ENCODE measurements at places on chromosomes 1 and 21.

DNA sequence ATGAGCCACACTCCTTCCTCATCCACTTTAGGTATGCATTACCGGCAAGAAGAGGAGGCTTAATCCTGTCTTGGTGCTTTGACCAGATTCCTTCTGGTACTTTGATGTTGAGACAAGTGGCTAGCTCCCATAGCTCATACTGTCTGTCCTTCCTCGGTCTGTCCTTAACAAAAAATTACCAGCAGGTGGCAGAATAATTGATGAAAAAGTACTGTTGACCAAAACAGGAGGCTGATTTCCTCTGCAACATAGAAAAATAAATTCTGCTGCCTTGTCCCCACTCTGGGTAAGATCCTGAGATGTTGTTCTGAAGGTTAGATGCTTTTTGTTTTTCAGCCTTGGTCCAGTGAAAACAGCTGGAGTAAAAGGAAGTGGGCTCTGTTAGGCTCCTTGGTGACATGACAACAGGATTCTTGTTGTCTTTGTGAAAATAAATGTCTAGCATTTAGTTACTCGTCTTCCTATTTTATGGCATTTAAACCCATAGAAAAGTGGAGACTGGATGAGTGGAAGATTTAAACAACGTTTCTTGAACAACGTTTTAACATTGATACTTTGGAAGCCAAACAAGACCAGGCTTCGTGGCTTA, 11.2 kb upstream of the HJV start:
- DNase-seq = peak; percentile 71

DNA sequence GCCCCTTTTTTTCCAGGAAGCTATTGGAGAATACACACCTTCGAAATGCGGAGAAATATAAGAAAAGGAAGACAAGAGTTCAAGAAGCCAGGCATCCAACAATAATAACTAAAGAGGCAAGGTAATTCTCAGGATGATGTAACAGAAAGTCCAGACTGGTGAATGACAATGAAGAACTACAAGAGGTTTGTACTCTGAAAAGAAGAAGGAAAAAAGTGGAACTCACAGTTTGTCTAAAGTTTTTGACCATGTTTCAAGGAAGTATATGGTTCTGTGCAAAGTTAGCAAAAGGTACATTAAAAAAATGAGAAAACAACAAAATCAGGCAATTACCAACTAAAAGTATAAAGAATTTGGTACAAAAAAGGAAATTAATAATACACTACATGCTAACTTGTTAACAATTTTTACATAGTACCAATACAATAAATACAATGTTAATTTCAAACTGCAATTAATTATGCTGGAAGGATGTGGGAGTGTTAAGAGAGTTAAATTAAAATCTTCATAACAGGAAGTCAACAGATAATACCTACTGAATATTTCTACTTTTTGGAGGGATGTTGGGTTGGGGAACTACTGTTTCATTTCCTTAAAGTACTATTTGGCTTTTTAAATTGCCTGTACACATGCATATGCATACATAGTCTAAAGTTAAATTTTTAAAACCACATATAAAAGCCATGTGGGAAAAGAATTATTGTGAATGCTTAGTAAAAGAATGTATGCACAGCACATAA, 12.9 kb upstream of the CD55 start:
- DNase-seq = no peak

DNA sequence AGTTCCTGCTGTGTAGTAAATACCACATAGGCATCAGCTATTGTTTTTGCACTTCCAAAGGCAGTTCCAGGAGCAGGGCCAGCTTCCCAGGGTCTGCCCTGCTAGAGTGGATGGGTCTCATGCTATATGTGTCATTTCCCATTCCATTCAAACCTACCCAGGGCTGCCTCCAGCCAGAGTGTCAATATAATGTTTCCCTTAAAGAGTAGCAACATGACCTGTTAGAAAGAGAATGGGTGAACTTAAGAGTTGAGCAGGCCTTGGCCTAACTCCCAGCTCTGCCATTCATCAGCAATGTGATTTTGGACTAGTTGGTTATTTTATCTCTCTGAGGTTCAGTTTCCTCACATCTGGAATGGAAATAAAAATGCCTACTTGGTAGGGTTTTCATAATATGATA, 44.9 kb downstream of the RAB3B start:
- DNase-seq = no peak

GRCh38 chr1:56788102-56788501, 31.1 kb downstream of the FYB2 start:
- DNase-seq = no peak

- DNase-seq = no peak
Measured at GRCh38 chr1:30063621-30064280, 659.6 kb downstream of the MATN1 start.

- DNase-seq = no peak
Measured at GRCh38 chr1:233865902-233866301, 38.6 kb upstream of the SLC35F3 start.

- DNase-seq = no peak
Measured at GRCh38 chr1:158286941-158287346, 2.8 kb upstream of the CD1C start.

DNA sequence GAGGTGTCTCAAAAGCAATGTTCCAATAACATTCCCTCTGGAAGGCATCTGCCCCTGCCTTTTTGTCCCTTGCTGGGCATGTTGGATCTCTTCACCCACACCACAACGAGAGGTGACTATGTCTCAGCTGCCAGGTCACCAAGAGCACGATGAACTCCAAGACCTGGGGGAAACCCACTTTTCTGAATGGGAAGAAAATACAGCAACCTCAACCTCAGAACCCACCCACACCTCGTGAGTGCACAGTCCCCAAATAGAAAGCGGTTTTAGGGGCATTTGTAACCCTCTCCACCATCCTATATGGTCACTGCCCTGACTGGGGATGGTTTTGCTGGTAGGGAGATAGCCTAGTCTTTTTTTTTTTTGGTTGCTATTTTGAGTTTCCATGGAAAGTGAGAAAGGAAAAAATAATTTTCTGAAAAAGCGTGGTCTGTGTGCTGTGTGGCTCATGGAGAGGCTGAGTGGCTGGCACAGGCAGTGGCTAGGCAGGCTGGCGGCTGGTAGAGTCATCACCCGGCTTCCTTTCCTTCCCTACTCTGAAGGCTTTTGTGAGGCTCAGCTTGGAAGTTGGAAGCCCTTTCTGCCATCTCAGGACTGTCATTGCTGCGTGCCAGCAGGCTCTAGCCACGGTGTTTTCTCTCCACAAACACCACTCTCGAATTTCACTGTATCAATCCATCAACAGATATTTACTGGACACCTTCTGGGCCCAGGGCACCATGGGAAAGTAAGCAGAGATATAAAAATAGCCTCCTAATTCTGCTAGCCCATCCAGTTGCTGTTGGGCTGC, 15.8 kb downstream of the TSPAN2 start:
- no peak for DNase-seq

- DNase-seq = no peak
Measured at GRCh38 chr1:238135708-238136664, 245.3 kb upstream of the ZP4 start.

- no peak for DNase-seq
Measured at GRCh38 chr1:205060746-205061145, 17.7 kb downstream of the CNTN2 start.

- DNase-seq = no peak
Measured at GRCh38 chr1:54652168-54652567, 10.6 kb downstream of the MROH7 start.

GRCh38 chr1:43648876-43649477, 972 bp upstream of the KDM4A start:
- no peak for DNase-seq
